CD4-positive, alpha-beta T cell treated with Interleukin-10 for 1 hour (primary cell): ENCODE measurements at places on chromosomes 2 and 18.

- DNase-seq: no peak
Measured at GRCh38 chr18:70709144-70709543, 420.3 kb downstream of the SOCS6 start.

GRCh38 chr2:220708366-220708765 is 863.7 kb downstream of the EPHA4 start:
- DNase-seq: no peak

GRCh38 chr2:95050385-95051300 is 25.1 kb downstream of the MAL start:
- DNase-seq: no peak

DNA sequence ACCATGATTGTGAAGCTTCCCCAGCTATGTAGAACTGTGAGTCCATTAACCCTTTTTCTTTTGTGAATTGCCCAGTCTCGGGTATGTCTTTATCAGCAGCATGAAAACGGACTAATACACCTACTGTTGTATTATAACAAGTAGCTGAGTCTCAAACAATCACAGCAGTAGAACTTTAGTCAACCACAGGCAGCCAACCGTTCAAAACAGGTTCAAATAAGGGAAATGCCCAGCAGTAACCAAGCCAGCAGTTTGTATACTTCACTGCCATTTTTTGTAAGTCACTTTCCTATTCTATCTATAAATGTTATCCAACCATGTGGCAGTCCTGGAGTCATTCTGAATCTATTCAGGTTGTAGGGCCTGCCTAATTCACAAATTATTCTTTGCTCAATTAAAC is 1560.6 kb upstream of the SLC39A10 start:
- DNase-seq: no peak

- DNase-seq: no peak
Measured at GRCh38 chr2:176388861-176389260, 119.6 kb downstream of the MTX2 start.
